ENCODE measurements at places on chromosomes 3 and 15.

GRCh38 chr3:122312826-122313225 lies 12.2 kb upstream of the CSTA start:
- DNase-seq = no peak

GRCh38 chr3:138867996-138868395 lies 33.3 kb upstream of the PIK3CB start:
- no peak for DNase-seq

- DNase-seq = no peak
These were observed 102.9 kb downstream of the SEMA6D start for GRCh38 chr15:47820057-47820746.

- no peak for DNase-seq
These were observed 2.4 kb upstream of the POPDC2 start for GRCh38 chr3:119662604-119663373.

- no peak for DNase-seq
These were observed 797.3 kb downstream of the NAALADL2 start for GRCh38 chr3:175656461-175656860.

DNA sequence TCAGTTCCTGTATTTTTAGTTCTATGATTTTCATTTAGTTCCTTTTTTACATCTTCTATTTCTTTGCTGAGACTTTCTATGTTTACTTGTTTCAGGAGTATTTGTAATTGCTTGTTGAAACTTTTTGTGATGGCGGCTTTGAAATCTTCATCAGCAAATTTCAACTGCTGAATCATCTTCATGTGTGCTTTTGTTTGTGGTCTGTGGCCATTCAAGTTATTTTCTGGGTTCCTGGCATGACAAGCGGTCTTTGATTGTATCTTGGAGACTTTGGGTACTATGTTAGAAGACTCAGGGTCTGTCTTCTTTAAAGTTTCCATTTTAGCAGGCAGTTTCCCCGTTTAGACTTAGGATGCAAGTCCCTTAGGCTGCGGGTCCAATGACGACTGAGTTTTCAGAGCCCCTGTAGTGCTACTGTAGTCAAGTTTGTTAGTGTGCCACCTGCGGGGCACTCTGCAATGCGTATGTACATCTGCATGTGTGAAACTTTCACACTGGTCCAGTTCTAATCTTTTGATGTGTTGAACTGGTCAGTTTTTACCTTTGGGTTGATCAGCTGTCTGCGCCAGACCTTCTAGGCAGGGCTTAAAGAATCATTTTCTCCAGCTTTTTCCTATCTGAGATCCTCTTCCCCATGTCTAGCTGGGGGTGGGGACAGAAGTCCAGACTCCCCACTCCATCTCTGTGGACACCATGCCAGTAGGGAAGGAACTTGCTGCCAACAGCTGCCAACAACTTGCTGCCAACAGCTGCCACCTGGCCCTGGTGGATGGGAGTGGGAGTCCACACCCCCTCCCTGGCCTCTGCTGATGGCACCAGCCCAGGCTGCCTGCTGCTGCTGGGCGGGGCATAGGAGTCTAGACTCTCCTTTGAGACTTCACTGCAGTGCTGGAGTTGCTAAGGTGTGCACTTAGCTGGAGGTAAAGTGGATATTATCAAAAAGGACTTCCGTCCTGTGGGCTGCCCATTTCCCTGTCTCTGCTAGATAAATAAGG lies 190.9 kb downstream of the TJP1 start:
- DNase-seq = no peak

DNA sequence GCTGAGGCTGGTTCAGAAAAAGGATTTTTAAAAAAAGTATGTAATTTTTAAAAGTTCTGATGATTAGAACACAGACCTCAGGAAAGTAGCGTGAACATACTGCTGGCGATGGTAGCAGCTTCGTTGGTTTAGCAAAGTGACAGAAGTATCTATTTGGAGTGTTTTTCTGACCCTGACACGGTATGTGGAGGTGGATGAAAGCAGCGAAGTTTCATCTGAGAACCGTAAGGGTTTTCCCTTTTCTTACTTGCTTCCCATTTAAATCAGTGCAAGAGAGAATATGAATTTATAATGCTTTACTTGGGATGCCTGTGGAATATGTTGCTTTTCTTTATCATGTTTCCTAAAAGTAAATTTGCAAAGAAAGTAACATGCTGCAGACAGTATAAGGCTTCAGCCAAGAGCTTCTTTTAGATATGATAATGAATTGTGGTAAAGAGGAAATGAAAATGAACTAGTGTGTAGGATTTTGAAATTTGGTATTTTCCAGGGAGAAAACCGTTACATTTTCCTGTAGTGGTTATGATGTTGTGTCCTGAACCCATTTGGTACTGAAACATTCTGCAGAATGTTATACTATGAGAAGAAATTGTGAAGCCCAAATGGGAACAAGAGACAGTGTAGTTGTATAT lies 3.9 kb downstream of the CHST2 start:
- DNase-seq = no peak

DNA sequence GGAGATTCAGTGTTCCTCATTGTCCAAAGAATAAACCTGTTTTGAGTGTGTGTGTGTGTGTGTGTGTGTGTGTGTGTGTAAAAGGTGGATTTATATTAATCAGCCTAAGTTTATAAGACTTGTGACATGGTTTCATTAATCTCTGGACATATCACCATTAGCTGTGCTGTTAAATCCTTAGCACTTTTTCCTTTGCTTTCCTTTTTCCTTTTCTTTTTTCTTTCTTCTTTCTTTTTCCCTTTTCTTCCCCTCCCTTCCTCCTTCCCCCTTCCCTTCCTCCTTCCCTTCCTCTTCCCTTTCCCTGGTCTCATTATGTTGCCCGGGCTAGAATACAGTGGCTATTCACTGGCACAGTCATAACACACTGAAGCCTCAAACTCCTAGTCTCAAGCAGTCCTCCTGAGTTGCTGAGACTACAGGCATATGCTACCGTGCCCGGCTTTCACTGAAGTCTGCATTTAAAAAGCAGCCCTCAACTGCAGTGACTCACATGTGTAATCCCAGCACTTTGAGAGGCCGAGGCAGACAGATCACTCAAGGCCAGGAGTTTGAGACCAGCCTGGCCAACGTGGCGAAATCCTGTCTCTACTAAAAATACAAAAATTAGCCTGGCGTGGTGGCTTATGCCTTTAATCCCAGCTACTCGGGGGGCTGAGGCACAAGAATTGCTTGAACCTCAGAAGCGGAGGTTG lies 28.6 kb upstream of the ITPKA start:
- no peak for DNase-seq

- DNase-seq = no peak
These were observed 424.1 kb upstream of the THBS1 start for GRCh38 chr15:39156646-39157250.

DNA sequence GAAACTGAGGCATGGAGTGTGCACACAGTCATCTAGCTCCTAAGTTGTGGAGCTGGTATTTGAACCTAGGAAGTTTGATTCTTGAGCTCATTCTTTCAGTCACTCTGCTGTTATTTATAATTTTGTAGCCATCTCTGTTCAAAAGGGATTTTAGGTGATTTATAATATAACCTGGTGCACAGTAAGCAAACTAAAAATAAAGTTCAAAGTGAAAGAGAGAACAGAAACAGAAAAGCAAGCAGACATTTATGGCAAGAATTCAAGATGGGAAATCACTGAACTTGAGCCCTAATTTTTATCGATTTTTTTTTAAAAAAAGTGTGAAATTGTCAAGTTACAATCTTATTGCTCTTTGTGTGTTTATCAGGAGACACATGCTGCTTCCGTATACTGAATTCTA lies 71.4 kb upstream of the SLC7A14 start:
- DNase-seq = no peak

GRCh38 chr3:194321693-194322640 lies 29.2 kb downstream of the CPN2 start:
- no peak for DNase-seq

DNA sequence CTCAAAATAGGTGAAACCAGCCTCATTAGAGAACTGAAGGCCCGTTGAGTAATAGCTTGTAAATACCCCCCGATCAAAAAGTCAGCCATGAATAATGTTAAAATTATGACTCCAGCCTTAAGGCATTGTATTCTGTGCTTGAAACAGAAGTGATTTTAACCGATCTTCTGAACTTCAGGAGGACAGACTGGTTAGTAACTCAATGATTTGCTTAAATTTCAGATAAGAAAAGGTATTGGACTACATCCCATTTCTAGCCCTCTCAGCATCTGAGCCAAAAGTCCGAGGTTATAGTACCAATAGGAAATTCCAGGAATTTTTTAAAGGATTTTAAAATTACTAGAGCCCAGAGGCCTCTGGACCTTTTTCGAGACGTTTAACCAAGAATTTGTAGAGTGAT lies 67.7 kb upstream of the FGF12 start:
- DNase-seq = no peak

DNA sequence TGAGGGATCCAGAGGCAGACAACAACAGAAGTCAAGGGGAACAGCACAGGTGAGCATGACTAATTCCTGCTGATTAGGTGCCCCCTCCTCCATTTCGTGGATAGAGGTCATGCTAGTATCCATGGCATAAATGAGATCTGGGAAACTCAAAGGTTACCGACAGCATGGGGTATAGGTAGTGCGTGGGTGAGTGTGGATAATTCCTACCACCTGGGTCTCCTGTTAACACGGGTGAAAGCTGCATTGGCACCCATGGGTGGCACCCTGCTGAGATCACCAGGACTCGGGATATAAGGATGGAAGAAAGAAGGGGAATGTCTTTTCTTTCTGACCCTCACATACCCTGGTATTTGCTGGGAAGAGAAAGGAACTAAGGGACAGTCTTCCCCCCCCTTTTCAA lies 14.4 kb upstream of the CHST2 start:
- DNase-seq = no peak

DNA sequence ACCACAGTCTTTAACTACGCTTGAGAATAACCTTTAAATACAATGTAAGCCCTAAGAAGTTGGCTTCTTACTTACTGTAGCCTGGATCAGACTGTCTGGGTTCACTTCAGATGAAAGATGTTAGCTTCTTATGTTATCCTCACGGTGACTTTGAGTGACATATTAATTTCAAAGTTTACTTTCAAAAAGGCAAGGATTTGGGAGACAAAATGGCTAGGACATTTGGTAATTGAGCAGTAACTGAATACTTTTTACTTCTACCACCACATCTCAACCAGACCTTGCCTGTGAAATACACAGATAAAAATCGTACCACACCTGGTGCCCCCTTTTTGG lies 36.0 kb upstream of the BNIP2 start:
- no peak for DNase-seq

DNA sequence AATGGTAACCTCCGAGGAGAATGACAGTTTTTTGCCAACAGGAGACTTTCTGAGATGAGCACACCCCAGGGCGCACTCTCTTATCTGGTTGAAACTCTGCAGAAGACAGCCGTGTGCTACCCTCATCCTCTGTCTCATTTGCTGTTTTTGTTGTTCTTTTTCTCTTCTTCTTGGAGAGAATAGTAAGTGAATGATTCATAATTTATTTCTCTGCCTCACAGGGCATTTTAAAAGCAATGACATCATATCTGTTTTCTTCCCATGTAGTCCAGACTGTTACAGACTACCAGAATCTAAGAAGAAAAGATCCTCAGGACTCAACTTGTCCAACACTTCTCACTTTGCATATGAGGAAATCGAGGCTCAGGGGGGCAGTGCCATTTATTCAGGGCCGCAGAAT lies 771.1 kb upstream of the GRM7 start:
- no peak for DNase-seq

- no peak for DNase-seq
These were observed 97.3 kb downstream of the XXYLT1 start for GRCh38 chr3:195173657-195174056.

DNA sequence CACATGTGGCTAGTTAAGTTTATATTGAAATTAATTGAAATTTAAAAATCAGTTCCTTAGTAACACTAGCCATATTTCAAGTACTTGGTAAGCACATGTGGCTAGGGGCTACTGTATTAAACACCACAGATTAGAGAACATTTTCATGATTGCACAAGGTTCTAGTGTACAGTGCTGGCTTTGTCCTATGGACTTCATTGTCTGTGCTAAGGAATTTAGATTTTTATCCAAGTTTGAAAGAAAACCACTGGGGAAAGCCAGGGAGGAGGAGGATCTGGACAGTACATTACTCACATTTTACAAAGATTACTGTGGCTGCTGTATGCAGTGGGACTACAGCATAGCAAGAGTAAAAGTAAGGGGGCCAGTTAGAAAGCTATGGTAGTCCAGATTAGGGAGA lies 13.9 kb downstream of the STAC start:
- DNase-seq = no peak

DNA sequence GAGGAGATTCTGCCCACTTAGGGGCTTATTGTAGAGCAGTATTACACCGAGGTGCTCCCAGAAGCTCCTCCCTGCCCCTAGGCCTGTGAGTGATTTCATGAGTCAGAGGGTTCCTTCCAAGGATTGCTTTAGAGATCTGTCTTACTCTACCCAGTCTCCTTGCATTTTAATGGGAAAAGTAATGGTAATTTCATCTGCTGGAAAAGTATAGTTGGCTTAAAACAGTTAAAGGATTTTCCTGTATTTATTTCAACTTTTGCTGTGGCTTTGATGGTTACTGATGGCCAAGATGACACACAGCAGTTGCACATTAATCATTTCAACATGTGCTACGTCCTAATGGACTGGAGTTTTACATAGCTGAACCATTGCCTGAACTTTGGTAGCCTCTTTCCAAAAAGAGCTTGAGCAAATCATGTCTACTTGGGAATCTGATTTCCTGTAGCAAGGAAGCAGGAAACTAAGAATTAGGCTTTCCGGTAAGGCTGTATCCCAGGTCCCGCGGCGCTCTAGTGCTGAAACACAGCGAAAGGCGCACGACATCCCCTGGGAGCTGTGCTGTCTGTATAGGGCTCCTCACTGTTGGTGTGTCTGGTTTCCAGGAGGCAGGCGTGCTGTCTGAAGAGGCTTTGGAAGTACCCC lies 9.2 kb upstream of the PGPEP1L start:
- DNase-seq = no peak

- DNase-seq = no peak
These were observed 43.7 kb downstream of the SLC12A8 start for GRCh38 chr3:125168711-125169393.

- DNase-seq = no peak
These were observed 461.8 kb downstream of the MAGI1 start for GRCh38 chr3:65576966-65577365.

- no peak for DNase-seq
These were observed 607 bp upstream of the SENP2 start for GRCh38 chr3:185585518-185585858.

DNA sequence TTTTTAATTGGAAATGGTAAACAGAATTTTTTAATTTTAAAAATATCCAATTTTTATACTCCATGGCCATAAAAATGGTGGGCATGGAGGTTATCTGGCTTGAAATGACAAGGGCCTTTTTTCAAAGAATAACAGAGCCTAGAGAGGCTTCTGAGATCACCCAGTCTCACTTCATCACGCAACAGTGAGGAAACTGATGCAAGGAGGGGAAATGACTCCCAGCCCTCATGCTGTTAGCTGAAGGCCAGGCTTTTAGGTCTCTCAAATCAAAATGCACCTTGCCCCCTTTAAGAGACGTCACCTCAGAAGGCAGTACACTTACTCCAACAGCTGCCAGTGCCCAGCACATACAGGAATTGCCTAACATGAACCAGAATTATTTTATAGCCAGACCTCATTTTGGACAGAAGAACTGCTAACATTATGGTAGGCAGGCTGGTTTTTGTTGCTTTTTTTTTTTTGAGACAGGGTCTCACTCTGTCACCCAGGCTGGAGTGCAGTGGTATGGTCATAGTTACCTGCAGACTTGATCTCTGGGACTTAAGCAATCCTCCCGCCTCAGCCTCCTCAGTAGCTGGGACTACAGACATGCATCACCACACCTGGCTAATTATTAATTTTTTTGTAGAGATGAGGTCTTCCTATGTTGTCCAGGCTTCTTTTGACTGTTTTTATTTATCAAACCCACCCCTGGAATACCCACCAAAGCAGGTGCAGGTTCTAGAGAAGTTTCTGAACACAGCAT lies 9.1 kb downstream of the RAB43 start:
- no peak for DNase-seq

GRCh38 chr3:61381745-61382392 lies 130.6 kb upstream of the FHIT start:
- no peak for DNase-seq

Measured in cortex of kidney (tissue), 1 donor.